Ascending aorta (tissue), 2 donors: ENCODE measurements at places on chromosomes 7 and 10.

GRCh38 chr7:5603241-5604140 is 178.0 kb downstream of the RNF216 start:
- no peak for DNase-seq

- no peak for DNase-seq
Measured at GRCh38 chr7:128831178-128831993, 1.2 kb downstream of the FLNC start.

GRCh38 chr7:97506728-97507127 is 225.2 kb upstream of the TAC1 start:
- no peak for DNase-seq

- no peak for DNase-seq
Measured at GRCh38 chr7:91357379-91357778, 93.1 kb downstream of the FZD1 start.

DNA sequence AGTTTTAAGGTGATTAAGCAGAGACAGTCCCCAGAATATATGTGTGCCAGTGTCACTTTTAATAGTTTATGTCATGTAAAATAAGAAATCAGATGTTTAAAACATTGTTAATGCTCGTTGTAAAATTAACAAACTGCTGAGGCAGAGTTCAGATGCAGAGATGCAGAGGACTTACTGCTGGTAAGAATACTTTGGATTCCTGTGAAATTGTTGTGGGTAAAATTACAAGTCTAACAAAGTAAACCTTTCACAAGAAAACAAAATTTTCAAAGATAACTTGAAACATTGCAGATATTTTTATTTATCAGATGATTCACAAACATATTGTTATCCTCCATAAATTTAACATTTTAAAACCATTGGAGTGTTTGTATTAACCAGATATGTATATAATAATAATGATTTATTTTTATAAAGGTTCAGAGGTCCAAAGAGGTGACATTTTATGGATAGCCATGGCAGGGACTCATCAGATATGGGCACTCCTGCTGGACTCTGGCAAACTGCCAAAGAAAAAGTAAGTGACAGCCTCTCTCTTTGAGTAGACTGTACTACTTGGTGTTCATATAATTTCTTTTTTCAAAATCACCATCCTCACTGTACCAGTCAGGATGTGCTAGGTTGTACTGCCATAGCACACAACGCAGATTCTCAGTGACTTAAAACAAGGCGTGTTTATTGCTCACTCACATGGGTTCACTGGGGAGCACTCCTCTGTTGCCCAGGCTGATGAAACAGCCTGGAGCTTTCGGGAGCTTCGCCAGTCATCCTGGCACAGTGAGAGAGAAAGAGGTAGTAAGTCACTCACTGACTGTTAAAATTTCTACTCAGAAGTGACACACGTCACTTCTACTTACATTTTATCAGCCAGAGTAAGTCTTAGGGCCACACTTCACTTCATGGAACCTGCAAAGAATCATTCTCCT is 43.5 kb downstream of the NHLRC2 start:
- no peak for DNase-seq

GRCh38 chr7:55275291-55276200 is 89.6 kb upstream of the LANCL2 start:
- no peak for DNase-seq

- no peak for DNase-seq
Measured at GRCh38 chr7:140036224-140036962, 26.4 kb downstream of the PARP12 start.
